AG10803 (cell line): ENCODE measurements at places on chromosomes 6 and 20.

DNA sequence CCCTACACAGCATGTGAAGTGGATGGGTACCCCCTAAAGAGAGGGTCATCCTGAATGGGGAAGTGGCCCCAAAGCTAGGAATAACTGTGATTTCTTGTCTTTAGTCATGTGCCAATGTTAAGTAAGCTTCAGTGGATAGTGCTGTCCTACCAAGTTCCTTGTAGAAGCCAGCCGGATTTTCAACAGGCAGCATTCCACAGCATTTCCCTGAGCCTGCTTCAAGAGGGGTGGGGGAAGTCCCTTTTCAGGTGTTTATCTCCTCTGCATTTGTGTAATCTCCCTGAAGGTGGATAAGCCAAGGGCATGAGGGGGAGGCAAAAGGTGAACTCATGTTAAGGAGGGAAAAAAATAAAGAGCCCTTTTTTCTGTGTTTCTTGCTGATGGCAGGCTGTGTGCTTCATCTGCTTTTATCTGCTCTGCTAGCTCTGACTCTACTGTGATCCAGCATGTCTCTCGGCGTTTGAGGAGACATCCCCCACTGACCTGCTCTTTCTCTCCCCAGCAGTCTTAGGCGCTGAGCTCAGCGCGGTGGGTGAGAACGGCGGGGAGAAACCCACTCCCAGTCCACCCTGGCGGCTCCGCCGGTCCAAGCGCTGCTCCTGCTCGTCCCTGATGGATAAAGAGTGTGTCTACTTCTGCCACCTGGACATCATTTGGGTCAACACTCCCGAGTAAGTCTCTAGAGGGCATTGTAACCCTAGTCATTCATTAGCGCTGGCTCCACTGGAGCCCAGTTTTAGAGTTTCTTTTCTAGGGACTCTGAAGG is 1.9 kb downstream of the EDN1 start:
- peak; percentile 53 for DNase-seq

GRCh38 chr6:47061309-47062300 is 19.5 kb upstream of the ADGRF1 start:
- DNase-seq, result peak; percentile 27

- DNase-seq, result peak; percentile 36
Observed at GRCh38 chr20:3614466-3614865, 48.7 kb downstream of the GFRA4 start.

DNA sequence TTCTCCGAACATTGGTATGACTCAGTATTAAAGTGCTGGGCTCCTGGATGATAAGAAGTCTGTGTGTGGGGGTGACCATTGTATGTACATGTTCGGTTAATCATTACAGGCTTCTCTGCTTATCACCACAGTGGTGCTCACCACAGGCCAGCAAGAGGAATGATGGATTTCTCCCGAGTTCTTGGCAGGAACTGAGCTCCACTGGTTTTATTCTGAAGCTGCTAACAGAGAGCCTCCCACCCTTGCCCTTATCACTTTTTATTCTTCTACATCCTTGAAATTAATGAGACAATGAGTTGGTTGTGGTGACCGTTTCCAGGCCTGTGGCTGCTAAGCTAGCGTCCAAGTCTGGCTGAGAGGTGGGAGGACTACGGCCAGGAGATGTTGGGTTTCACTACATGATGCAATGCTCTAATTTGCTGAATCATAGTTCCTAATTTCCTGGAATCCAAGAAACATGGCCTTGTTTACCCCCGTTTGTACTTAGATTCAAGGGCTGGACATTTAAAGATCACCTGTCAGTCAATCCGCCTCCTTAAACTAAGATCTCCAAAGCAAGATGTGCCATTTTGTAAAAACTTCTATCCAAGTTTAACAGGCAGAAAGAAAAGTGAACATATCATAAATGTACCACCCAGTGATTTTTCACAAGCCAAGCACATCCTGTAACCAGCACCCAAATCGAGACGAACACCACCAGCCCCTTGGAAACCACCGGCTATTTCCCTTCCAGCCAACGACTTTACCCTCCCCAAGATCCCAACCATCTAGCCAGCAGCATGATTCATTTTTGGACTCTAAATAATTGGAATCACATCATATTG is 172.5 kb downstream of the FOXA2 start:
- peak; percentile 31 for DNase-seq

GRCh38 chr20:37651932-37652331 is 41.9 kb upstream of the CTNNBL1 start:
- no peak for DNase-seq

DNA sequence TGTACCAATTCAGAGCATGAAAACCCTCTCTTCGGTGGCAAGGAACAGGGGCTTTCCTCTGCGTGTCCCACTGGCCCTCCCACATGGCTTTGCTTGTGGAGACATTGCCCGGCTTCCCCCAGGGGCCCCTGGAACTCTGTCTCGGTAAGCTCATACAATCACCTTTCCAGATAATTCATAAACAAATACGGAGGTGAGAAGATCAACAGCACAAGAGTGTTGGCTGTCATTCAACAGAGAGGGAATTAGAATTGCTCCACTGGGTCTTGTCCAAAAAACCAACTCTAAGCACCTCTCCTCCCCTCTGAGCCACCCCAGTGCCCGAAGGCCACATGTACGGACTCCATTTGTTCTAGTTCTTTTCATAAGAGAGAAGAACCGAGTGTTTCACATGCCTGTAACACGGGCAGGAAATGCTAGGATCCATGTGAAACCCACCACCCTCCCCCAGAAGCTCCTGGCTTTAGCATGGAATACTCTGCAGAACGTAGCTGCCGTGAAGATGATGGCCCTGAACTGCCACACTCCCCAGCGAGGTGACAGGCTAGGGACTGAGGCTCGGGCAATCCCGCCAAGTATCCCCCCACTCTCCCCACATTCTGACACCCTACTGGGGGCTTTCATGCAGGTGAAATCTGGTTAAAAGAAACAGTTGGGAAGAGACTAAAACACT is 24.6 kb upstream of the FOXC1 start:
- DNase-seq, result no peak

DNA sequence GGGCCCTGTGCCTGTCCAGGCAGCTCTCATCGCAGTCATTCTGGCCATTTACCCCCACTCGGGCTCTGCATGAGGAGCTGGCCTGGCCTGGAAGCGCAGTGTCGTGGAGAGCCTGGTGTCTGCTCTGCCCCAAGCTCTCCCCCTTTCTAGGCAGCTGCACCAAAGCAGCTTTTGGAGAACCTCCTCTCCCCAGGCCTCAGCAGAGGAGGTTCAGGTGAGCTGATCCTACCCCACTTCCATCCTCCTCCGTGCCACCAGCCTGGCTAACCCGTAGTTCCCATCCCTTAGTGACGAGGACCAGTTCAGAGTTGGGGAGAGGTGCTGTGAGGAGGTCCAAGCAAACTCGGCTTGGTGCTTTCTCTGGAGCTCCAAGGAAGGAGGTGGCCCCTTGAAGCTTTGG is 30.5 kb upstream of the PHACTR3 start:
- DNase-seq, result no peak

DNA sequence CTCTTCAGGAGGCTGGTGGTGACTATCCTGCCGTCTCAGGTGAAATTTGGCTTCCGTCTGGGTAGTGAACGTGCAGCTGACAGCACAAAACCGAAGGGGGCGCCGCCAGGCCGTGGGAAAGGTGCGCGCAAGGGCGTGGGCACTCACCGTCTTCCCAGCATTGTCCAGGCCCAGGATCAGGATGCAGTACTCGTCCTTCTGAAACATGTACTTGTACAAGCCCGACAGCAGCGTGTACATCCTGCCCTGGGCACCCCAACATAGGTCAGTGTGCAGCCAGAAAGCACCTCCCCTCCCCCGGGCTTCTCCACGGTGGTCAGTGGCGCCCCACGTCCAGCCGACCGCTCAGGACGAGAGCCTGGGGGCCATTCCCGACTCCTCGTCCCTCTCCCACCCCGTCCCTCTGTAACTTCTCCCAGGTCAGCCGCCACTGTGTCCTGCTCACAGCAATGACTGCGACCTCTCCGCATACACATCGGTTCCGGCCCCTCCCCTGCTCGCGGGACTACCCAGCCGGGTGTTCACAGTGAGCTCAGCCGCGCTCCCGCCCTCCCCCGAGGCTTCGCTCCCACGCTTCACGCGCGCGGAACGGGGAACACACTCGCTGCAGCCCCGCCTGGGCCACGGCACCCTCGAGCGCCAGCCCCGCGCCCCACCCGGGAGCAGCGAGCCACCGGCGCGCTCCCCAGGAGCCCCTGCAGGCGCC is 771 bp downstream of the ARFRP1 start:
- peak; percentile 20 for DNase-seq

DNA sequence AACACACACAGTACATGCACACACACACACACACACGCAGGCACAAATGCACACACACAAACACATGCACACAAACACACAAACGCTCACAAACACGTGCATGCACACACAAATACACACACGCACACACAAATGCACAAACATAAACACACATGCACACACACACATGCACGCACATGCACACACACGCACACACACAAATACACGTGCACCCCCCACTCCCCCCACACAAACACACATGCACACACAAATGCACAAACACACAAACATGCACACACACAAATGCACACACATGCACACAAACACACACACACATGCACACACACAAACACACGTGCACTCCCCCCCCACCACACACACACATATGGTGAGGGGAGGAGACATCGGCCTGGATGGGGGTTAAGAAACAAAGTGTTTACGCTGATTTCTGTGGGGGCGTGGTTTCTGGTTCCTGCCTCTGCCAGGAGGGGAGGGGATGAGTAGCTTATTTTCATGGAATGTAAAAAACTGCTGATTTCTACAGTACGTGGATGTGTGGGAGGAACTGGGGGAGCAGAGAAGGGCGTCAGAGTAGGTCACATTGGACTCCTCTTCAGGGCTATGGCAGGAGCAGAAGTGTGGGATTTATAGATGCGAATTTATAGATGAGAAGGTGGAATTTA is 607.2 kb downstream of the QKI start:
- no peak for DNase-seq

- no peak for DNase-seq
Observed at GRCh38 chr6:163226181-163226835, 188.2 kb upstream of the QKI start.

- no peak for DNase-seq
Observed at GRCh38 chr20:44326391-44327159, 10.3 kb upstream of the R3HDML start.

- no peak for DNase-seq
Observed at GRCh38 chr6:36283608-36284007, 13.7 kb downstream of the PNPLA1 start.

DNA sequence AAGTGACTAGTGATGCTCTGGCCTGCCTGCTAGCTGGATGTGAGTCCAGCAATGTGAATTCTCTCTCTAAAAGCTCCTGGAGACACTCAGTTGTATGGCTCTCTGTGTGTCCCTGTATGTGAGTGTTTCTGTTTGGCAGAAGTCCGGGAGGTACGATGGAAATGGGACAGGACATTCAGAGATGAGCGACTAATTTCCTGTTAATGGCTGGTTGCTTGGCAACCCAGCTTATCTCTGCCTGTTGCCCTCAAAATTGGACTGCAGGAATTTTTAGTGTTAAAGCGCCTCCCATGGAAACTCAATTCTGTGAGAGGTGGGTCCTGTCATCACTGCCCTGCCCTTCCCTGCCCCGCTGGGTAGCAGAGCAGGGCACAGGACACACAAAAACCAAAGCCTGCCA is 136.8 kb upstream of the LRFN2 start:
- DNase-seq, result peak; percentile 27

- peak; percentile 22 for DNase-seq
Observed at GRCh38 chr6:14951704-14952103, 294.2 kb upstream of the JARID2 start.

DNA sequence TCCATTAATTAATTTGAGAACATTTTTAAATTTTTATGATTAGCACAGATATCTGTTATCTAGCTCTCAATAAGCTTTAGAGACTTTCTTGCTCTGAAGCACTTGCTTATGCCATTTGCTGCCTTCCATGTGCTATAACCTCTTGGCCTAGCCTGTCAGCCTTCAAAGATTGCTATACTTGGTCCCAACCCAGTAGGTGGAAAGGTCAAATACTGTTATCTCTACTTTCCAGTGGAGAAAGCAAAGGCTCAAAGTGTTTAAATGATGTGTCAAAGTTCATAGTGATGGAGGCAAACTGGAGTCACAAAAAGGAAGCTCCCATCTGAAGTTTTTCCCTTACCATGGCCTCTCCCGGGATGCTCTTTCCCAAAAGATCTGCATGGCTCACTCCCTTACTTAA is 125.1 kb downstream of the PKHD1 start:
- no peak for DNase-seq

DNA sequence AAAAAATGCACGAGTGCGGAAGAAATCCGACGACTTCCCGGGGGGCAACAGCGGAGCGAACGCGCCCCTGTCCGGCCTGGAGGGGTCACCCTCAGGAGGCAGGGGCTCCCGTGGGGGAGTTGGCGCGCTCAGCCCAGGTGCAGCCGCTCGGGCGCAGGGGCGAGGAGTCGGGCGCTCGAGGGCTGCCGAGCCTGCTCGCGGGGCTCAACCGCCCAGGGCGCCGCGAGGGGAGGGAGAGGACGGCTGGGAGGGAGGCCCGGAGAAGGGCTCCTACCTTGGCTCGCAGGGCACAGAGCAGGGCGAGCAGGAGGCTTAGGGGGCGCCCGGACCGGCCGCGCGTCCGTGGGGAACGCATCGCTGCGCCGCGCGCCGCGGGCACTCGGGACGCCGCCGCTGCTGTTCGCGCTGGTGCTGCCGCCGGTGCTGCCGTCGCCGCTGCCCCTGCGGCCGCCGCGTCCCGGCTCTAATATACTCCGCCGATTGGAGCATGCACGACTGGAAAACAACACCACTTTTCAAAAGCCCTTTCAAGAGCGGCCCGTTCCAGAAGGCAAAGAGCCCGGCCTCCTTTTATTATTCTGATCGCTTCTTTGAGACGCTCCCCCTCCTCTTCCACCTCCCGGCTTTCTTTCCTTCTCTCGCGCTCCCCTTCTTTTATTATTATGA is 490 bp downstream of the JAG1 start:
- DNase-seq, result peak; percentile 29

GRCh38 chr20:32144898-32145662 is 35.6 kb downstream of the TM9SF4 start:
- DNase-seq, result no peak

DNA sequence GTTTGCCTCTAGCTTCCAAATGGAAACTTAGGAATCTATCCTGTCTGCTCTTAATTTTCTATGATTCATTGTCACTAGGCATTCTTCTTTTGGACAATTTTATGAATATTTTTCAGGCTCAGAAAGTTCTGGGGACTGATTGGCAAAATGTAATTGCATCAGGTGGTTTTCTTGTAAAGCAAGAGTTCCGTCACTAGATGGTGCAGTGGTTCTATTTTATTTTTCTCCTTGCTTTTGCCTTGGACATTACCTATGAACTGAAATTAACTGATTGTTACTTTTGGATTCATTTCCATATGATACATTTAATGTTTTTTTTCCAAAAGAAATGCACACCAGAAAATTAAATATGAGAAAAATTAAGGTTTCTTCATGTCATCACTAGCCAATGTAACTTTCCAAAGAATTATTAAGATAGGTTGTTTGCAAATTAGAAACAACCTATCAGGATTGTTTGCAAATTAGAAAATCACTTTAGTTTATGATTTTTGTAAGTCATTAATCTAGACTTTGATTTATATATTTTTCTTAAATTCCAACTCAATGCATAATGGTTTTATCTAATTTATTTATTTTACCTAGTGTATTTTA is 48.0 kb downstream of the TMEM170B start:
- peak; percentile 63 for DNase-seq
